ENCODE measurements at places on chromosomes 16 and 17.

DNA sequence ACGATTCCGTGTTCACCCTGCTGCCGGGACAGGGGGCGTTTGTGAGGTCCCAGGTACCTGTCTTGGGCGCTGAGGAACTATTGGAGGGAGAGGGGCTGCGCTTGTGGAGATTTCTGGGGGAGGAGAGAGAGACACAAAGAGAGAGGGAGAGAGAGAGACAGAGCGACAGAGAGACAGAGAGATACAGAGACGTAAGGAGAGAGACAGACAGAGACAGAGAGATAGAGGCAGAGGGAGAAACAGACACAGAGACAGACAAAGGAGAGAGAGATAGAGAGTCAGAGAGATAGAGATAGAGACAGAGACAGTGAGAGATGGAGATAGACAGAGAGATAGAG lies 24.5 kb upstream of the ITGAX start:
- DNase-seq: no peak

DNA sequence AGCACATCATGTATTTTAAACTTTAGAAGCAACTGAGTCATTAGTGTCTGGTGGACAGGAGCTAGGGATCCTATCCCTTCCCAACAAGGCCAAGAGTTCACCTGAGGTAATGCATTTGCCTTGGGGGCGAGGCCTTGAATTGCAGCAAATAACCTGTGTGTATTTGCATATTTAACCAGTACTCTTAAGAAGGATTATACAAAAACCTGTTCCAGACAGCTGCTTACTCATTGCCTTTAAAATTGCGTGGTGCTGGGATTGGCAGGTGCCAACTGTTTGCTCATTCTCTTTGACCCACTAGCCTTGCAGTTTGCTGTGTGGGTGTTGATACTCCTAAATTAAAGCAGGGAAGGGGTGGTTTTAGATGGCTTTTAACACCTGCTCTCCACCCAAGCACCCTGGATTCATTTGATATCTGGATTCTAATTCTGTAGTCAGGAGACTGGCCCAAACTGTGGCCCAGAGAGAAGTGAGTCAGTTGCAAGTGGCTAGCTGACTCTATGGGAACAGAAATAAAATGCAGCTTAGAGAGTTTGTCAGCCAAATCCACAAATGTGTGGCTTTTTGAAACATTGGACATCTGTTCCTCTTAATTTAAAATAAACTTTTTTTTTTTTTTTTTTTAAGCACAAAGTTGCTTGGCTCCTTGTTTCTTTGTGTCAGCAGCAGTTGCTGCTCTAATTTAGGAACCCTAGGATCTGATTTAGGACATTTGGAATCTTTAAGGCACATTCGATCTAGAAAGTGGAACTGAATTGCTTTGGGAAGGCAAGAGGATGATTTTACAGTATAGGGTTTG lies 46.9 kb downstream of the TUBD1 start:
- no peak for DNase-seq

- peak; percentile 67 for DNase-seq
These were observed 1.0 kb upstream of the CKLF start for GRCh38 chr16:66551348-66551759.

GRCh38 chr17:8572764-8573163 lies 57.8 kb downstream of the MYH10 start:
- peak; percentile 3 for DNase-seq

DNA sequence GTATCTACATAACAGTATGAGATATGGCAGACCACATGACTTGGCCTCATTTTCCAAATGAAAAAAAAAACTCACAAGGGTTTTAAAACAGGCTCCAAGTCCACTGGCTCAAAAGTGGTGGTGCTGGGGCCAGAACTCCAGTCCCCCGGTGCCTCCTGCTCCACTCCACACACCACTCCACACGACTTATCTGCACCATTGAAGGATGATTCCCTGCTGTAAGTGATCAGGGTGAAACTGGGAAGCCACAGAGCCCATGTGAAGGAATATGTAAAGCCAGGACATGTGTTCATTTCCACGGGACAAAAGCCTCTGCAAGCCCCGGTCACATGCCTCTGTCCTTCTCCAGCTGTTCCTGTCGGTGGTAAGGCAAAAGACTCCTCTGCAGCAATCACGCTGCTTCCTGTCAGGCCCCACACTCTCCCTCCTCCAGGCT lies 97.2 kb downstream of the ZNF18 start:
- no peak for DNase-seq

DNA sequence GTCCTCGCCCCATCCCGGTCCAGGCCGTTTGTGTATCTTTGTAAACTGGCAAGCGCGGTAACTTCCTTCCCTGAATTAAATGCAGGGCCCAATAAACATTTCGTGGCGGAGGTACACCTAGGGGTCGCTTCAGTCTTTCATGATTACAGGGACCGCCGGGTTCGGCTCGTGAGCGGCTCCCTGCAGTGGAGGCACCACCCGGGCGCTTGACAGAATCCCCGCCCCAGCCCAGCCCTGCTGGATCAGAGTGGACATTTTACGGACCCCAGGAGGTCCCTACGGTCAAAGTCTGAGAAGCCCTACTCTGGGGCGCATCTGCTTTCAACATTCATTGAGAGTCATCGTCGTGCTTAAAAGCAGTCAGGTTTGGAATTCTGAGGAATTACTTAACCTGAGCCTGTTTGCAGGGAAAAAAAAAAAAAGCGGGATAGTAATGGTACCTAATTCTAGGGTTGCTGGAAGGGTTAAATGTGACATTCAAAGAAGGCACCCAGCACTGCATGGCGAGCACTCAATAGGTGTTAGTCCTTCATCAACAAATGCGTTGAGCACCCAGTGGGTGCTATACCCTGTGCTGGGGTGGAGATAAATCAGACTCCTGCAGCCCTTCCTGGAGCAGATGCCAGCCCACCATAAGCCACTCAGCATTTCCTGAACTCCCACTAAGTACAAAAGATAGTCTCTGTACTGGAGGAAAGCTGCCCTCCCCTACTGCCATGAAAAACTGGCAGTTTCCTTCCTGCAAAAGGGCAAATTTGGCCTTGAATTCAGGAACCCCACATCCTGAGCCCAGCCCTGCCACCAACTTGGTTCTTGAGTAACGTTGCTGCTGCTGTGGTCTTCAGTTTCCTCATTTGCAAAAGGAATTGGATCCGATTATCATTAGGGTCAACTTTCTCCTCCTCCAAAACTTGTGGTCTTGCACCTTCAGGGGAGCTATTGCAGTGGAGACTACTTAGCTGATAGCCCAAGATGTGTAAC lies 658 bp upstream of the DUSP3 start:
- DNase-seq: no peak

GRCh38 chr16:27795992-27796614 lies 246.2 kb downstream of the KATNIP start:
- no peak for DNase-seq

GRCh38 chr16:43294-43693 lies 10.1 kb downstream of the POLR3K start:
- DNase-seq: no peak

DNA sequence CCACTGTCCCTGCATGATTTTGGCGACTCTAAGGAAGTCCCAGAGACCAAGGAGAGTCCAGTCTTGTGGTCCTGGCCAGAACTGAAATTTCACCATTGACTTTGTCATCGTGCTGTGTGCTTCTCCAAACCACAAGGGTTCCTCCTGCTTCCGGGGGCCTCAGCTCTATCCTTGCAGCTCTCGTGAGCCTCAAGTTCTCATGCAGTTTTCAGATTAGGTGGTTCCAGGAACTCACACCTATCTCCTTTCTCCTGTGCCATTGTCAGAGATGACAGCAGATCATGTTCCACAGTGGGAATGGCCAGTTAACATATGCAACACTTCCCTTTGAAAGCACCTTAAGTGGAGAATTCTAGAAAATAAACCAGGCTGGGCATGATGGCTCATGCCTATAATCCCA lies 97.9 kb upstream of the CRHR1 start:
- DNase-seq: no peak
